CD8-positive, alpha-beta T cell (primary cell): ENCODE measurements at places on chromosomes 6 and 20.

DNA sequence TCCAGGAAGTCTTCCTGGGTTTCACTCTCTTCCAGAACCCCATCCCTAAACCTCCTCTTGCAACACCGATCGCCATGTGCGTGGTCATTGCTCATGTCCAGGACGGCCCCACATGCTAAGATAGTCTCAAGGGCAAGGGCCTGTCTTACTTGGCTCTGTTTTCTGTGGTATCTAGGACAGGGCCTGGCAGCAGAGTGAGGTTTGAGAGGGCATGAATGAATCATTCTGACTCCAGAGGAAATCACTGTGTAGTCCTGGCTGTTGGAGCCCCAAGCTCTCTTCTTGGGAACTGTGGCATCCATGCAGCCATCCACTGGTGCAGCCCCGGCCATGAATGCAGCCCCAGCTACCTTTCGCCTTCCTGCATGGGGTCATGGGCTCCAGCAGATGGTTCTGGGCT, 12.4 kb downstream of the SIRPA start:
- no peak for DNase-seq

DNA sequence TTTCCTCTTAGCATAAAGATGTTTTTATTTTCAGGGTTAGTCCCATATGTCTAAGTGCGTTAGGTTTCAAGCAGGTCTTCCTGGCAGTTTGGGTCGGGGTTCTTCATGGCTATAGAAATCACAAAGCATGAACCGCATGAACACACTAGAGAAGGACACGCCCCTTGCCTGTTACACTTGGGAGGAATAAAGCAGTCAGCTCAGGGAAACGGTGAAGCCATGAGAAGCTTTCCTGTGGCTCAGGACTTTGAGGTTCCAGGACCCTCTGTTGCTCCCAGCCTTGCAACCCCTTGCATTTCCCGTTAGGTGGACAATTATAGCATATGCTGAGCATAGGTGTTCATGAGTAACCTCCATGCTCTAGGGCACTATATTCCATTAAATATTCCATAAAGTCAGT, 96.7 kb downstream of the SYCP2 start:
- no peak for DNase-seq

DNA sequence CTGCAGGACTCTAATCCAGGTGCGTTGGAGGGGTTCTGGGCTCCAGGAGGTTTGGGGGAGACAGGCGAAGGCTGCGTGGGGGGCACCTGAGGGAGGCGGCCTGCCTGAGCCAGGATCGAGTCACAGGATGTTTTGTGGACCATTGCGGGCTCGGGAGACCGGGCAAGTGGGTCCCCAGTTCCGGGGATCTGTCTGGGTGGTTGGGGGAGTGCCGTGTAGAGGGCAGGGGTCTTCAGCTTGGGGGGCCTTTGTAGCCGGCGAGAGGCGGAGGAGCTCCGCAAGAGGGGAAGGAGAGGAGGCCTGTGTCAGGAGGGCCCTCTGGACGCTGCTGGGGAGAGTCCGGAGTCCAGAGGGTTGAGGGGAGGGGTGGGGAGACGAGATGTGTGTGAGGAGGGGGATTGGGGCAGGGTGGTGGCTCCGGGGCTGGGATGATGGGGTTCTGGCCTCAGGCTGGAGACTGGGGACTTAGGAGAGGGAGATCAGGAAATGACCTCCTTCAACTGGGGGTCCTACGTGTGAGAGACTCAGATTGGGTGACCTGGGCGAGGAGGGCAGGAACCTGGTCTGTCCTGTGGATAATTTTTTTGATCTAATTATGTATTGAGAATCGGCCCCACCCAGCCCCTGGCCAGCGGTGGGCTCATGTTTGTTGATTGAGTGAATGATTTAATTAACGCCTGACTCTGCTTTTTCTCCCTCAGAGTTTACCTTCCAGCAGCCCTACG, 505 bp downstream of the SNAI1 start:
- DNase-seq: no peak

DNA sequence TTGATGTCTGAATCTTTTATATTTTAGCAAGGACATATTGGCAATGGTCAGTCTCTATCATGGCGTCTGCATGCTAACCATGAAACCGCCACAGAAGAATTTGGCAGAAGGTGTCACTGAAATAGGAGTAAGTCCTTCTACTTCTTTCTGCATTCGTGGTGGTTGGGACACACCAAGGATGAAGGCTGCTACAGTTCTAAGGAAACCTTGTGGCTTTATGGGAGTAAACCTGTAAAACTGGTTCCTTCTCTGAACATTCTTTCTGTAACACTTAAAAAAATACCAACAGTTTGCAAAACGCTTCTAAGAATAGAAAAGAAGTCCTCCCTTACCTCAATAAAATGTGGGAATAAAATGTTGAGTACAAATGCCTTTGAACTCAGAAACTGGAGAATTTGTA, 195.3 kb downstream of the SLC24A3 start:
- DNase-seq: no peak

- no peak for DNase-seq
Measured at GRCh38 chr20:54062812-54063280, 7.5 kb downstream of the BCAS1 start.

DNA sequence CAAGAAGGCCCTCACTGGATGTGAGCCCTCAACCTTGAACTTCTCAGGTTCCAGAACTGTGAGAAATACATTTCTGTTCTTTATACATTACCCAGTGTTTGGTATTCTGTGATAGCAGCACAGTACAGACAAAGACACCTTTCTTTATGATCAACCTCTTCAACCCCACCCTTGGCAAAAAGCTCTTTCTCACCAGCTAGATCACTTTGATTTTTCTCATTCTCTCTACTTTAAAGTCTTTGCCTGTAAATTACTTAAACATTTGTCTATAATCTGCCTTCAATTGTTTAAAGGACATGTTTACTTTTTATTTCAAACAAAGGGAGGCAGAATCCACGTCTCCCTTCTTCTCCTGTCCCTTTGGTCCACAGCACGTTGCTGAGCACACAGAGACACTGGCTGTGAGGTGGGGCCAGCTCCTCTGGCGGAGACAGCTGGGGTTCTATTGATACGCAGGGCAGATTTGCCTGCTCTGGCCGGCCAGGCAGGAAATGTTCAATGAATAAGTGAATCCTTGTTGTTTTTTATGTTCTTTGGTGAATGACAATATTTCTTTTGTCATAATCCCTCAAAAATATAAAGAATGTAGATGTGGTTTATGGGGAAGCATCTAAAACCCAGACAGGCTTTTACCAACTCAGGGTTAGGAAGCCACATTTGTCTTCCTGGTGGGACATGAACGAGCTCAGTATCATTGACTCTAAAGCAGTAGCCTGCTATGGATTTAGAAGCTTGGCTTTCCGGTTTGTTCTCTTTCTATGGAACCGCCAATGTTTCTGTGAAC, 52.9 kb downstream of the NEDD9 start:
- DNase-seq: no peak

DNA sequence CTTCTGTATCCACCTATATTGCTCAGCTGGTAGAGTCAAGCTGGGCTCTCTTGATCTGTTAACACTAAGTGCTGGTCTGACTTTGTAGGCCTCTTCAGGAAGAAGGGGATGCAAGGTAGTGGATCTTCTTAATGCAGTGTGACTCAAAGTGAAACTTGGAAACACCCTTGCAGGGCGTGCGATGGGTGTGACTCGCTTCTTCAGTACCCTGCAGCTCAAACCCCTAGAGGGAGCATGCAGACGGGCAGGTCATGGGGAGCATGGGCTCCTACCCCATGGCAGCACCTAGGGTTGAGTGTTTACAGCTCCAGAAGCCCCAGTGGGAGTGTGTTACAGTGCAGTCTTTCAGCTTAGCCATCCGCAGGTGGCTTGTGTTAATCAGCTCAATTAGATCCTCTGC, 757 bp upstream of the SAMD3 start:
- DNase-seq: peak; percentile 66

DNA sequence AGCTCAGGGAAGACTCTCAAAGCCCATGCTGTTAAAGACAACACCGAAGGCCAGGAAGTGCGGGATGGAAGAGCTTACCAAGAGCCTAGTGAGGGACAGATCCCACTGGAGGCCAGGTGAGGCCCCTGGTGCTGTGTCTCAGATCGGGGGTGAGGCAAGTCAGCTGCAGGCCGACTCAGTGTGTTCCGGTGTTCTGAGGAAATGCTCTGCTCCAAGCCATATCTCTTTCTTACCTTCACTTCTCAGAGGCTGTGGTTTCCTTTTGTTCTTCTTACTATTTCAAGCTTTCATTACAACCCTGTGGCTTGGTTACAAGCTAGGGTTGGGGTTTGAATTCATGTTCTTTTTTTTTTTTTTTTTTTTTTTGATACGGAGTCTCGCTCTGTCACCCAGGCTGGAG, 114.3 kb upstream of the ZFP64 start:
- no peak for DNase-seq

- DNase-seq: no peak
Measured at GRCh38 chr6:98894810-98895209, 52.9 kb downstream of the FBXL4 start.

GRCh38 chr20:11001764-11002540, 328.2 kb upstream of the JAG1 start:
- no peak for DNase-seq

- DNase-seq: no peak
Measured at GRCh38 chr20:13249118-13249797, 28.2 kb downstream of the ISM1 start.

DNA sequence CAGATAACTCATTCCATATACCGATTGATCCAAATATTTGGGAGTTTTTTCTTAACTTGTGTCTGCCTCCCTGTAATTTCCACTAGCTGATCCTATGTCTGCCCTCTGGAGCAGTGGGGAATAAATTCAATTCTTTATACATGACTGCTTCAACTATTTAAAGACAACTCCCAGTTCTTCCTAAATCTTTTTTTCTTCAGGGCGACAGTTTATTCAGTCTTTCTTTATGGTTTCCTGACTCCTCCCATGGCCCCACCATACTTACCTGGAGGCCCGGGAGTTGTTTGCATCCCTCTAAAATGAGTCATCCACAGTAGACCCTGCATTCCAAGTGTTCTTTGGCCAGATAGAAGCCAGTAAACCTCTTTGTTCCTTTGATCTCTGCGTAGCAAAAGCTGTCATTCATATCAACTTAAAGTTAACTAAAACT, 73.6 kb downstream of the LCA5 start:
- DNase-seq: no peak

DNA sequence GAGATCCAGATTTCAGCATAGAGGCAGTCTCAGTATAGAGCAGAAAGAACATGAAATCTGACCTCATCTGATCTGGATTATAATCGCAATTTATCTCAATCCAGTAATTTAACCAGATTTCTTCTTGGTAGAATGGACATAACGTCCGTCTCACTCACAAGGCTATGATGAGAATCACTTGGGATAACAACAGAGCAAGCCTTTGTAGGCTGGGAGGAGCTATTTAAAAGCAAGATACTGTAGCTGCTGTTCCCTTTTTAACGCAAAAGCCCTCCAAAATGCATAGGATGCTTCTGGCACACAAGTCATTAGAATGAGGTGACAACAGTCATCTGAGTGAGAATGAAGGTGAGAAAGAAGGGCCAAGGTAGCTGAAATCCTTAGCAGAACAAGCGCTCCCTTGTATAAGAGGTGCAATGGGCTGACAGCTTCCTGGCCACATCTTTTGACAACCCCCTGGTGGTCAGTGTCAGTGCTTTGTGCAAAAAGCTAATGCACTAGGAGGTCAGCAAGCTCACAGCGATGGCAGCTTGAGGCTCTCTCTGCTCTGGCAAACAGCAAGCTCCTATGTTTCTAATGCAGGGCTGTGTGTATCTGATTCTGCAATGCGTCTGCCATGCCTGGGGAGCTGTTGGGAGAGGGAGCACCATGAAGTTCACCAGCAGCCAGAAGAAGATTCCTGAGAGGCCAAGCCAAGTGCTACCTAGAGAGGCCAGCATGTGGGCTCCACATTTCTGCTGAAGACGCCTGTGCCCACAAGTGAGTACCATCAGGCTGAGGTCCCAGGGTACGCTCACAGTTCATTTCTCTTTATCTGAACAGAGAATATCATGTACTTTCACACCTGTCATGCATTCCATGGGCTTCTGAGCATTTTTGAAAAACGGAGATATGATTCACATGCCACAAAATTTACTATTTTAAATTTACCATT, 16.2 kb downstream of the METTL24 start:
- no peak for DNase-seq

DNA sequence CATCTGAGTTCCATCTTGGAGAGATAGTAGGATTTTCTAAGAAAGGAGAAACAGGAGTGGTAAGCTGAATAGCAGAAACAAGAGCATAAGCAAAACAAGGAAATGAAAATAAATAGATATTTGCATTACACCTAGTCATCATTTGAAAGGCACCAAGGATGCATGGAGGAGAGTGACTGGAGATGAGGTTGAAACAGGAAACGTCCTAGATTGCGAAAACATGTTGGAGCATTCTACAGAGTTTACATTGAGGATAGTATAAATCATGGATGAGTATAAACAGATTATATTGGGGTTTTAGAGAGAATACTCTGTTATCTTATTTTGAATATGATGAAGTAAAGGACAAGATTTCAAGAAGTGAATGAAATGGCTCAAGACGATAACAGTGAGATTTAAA, 507.3 kb downstream of the EYS start:
- no peak for DNase-seq

GRCh38 chr6:37897321-37897720, 77.8 kb downstream of the ZFAND3 start:
- DNase-seq: no peak

DNA sequence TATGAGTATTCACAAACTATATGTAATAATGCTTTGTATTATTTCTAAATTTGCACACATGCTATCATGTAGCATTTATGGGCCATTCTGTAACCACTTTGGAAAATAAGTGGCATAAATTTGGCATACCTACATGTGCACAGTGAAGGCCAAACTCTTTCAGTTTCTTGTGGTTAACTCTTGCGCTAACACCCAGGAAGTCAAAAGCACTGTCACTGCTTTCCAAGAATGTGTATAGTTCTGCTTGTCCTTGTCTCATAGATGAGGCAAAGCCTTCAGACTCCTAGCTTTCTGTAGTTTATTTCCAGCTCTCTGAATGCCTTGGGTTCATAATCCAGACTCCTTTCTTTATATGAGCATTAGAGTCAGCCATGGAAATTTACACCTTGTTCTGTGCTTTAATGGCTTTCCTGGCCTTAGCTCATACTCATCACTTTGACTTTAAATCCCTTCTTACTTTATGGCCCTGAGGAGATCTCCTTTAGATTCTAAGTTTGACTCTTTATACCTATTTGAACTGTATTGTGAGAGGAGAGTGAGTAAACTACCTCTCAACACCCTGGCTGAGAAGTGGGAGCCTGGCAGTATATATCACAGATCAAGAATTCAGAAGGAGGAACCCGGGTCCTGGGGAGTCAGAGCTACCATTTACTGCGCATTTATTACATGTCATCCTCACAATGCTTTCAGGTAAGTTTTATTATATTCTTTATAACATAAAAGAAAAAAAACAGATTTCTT, 949 bp upstream of the SLC17A3 start:
- no peak for DNase-seq

DNA sequence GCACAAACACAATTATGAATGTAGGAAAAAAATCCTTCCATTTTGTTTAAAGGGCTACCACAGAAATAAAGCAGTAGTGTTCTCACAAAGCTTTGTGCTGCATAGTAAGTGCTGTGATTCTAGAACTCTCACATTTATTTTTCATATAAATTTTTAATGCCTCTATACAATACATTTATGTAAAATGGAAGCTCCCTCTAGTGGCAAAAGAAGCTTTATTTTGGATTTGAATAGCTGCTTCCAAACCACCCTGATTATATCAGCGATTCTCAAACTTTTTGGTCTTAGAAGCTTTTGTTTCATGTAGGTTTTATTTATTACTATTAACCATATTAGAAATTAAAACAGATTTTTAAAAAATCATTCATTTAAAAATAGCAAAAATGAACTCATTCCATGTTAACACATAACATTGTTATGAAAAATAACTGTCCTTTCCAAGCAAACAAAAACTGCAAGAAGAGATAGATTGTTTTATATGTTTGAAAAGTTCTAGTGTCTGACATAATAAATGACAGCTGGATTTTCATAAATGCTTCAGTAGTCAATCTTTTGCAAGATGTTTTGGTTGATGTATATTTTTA, 38.4 kb downstream of the HS3ST5 start:
- DNase-seq: no peak
